Nephron progenitor cell (in vitro differentiated cells): ENCODE measurements at places on chromosomes 7 and 10.

DNA sequence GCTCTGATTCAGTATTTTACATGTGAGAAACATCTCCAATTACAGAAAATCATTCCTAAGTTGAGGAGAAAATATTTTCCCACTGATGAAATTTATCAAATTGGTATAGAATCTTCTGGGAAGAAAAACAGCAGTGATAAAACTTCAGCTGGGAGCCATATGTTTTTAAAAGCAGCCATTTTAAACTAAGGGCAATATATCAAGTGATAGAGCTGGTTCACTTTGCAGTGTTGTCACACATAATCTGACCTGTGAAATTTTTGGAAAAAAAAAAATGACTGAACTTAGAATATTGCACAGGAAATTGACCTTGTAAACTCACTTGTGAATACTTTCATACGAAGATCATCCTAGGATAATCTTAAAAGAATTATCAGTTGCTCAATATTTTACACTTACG lies 10.5 kb upstream of the EZH2 start:
- no peak overlapping the region for H3K4me3 ChIP-seq
- H3K36me3 ChIP-seq, result no peaks in the 10 kb centered on the region
- no peak for DNase-seq
- peaks cover 3% of the 10 kb centered on the region for H3K27me3 ChIP-seq
- H3K4me1 ChIP-seq, result peaks cover 20% of the 10 kb centered on the region

- no peaks in the 10 kb centered on the region for H3K27me3 ChIP-seq
- peaks cover 33% of the 10 kb centered on the region for H3K36me3 ChIP-seq
- H3K4me3 ChIP-seq, result no peak overlapping the region
Measured at GRCh38 chr10:97230146-97230545, 44.4 kb upstream of the SLIT1 start.

DNA sequence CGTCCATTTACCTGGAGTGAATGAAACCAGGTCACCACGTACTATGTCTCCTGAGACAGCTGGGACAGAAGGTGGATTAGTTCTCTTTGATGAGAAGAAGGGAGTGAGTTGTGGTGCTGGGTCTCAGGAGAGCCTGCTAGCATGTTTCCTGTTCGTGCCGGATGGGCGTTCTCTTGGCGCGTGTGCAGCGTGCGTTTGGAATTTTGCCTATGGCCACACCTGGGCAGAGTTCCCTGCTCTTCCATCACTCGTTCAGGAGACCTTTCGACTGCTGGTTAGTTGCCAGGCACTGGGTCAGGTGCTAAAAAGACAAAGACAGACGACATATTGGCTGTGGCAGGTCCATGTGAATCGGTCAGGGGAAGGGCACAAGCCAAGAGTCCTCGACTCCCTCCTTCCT lies 90.3 kb downstream of the TRRAP start:
- H3K4me1 ChIP-seq, result no peaks in the 10 kb centered on the region
- H3K4me3 ChIP-seq, result no peak overlapping the region
- no peaks in the 10 kb centered on the region for H3K27me3 ChIP-seq
- peaks cover 78% of the 10 kb centered on the region for H3K36me3 ChIP-seq
- no peak overlapping the region for H3K27ac ChIP-seq
- no peak for DNase-seq

- no peak for DNase-seq
- no peaks in the 10 kb centered on the region for H3K4me1 ChIP-seq
- no peaks in the 10 kb centered on the region for H3K36me3 ChIP-seq
- H3K27ac ChIP-seq, result no peak overlapping the region
Measured at GRCh38 chr7:27714831-27715444, 25.0 kb upstream of the TAX1BP1 start.

GRCh38 chr10:72318418-72319262 lies 36.1 kb downstream of the DNAJB12 start:
- H3K27ac ChIP-seq, result peak overlapping the region; percentile 55
- peaks cover 8% of the 10 kb centered on the region for H3K27me3 ChIP-seq
- H3K4me1 ChIP-seq, result peaks cover 72% of the 10 kb centered on the region
- no peak for DNase-seq

- H3K27me3 ChIP-seq, result peaks cover 31% of the 10 kb centered on the region
- H3K4me1 ChIP-seq, result peaks cover 20% of the 10 kb centered on the region
- H3K27ac ChIP-seq, result no peak overlapping the region
- no peak overlapping the region for H3K4me3 ChIP-seq
- DNase-seq, result no peak
Measured at GRCh38 chr7:149317986-149318672, 56.1 kb downstream of the ZNF783 start.

GRCh38 chr7:75966190-75966961 lies 28.0 kb downstream of the TMEM120A start:
- H3K4me1 ChIP-seq, result peaks cover 85% of the 10 kb centered on the region
- H3K27ac ChIP-seq, result peak overlapping the region; percentile 95
- no peak overlapping the region for H3K4me3 ChIP-seq
- DNase-seq, result no peak
- H3K27me3 ChIP-seq, result no peaks in the 10 kb centered on the region

DNA sequence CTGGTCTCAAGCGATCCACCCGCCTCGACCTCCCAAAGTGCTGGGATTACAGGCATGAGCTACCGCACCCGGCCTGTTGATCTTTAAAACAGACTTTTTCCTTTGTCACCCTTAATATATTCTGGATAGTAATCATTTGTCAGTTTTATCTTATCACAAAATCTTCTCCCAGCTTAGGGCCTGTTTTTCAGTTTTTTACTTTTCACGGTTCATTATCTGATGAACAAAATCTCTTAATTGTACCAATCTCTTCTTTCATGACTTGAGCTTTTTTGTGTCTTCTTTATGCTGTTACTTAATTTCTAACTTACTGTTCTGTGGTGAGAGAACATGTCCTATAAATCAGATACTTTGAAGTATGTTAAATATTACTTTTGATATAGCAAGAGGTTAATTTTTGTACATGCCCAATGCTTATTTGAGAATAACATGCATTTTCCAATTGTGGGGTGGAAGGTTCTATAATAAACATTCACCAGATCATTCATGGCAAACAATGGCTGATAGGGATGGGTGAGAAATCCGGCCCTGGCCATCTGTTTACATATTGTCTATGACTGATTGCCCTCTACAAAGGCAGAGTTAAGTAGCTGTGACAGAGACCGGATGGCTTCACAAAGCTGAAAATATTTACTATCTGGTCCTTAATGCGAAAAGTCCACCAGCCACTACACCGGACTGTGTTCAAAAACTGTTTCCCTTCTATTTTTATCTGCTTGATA lies 5.3 kb downstream of the PAPOLB start:
- DNase-seq, result no peak
- peaks cover under 1% of the 10 kb centered on the region for H3K36me3 ChIP-seq
- peaks cover 10% of the 10 kb centered on the region for H3K4me1 ChIP-seq
- H3K27me3 ChIP-seq, result peaks cover 7% of the 10 kb centered on the region
- no peak overlapping the region for H3K27ac ChIP-seq
